ENCODE measurements at places on chromosomes 16 and 17.
A peak's percentile ranks its signal among the peaks of the same experiment; 100 is the strongest.

- no peak for DNase-seq
These were observed 73.4 kb downstream of the WSB1 start for GRCh38 chr17:27367121-27367981.

GRCh38 chr16:77812856-77813500 is 24.6 kb downstream of the VAT1L start:
- DNase-seq: no peak

- DNase-seq: no peak
These were observed 10.0 kb downstream of the GGA2 start for GRCh38 chr16:23500212-23500861.

GRCh38 chr17:21168555-21168865 is 41.7 kb downstream of the DHRS7B start:
- no peak for DNase-seq

- DNase-seq: no peak
These were observed 44.7 kb downstream of the IL21R start for GRCh38 chr16:27446721-27447120.

- no peak for DNase-seq
These were observed 19.5 kb downstream of the ATP2A3 start for GRCh38 chr17:3944485-3945388.

GRCh38 chr16:68073902-68074760 is 11.0 kb upstream of the NFATC3 start:
- no peak for DNase-seq

DNA sequence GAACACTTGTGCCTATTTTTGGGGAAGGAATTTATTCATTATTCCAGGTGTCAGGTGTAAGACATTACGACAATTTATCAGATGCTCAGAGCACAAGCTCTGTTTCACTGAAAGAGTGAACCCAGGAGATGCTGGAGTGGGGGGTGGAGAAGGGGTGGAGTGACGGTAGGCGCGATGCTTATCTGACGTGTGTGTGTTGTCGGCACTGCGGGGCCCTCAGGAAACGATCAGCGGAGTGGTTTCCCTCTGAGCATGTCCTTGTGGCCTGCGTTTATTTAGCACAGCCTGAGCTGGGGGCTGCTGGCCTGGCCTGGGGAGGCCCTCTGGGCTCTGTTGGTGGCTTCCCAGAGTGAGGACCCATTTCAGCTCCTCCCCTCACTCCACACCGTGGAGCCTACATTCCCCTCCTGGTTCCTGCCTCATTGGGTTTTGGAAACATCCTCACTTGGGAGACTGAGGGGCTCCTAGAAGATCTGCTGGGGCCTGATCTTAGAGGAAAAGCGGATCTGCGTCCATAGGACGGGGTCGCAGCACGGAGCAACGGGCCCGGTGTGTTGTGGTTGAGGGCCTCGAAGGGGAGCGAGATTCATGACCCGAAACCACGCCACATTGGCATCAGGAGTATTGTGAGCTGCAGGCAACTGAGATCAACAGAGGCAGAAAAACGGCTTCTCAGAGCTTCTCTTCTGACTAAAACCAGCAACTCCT is 19.0 kb upstream of the GNG13 start:
- no peak for DNase-seq

- peak; percentile 66 for DNase-seq
These were observed 23.6 kb downstream of the SEZ6 start for GRCh38 chr17:28982131-28982793.

DNA sequence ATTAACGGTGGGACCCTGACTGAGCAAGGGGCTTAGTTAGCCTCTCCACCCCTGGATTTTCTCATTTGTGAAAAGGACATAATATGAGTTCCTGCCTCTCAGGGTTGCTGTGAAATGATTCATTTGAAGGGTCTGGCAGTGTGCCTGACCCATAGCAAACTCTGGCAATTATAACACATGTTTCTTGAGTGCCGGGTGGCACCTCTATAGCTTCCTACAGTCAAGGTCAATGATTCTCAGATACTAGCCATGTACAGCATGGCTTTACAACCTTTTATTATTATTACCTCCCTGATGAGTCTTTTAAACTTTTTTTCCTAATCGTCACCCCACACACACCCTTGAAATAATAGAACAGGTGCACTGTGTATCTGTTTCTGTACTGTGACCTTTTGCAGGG is 42.1 kb downstream of the TMEM114 start:
- no peak for DNase-seq

DNA sequence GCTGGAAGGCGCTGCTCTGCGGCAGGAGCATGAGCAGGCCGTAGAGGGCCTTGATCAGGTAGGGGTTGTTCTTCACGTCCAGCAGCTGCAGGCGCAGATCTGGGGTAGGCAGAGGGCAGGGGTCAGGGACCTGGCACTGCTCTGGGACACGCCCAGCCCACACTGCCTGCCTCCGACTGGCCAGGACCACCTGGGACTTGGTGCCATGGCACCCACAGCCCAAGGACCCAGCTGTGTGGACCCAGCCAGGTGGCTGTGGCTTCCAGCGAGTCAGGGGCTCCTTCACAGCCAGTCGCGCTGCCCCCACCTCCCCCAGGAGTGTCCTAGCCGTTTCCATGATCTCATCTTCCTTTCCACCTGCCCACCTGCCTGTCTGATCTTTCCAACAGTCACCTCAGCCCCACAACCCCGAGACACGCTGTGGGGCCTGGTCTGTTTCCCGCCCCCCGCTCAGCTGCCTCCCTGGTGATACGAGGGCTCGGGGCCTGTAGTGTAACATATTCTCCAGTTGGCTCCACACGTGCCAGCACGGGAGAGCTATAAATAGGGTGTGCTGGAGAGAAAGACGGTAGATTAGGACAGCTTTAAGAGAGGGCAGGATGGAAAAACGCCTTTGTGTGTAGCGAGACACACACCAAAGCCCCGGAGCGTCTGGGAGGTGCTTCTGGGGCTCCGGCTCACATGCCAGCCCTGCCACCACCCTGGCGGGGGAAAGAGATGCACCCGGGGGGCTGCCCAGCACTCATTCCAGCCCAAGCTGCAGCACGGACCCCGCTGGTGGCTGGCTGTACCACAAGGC is 7.2 kb upstream of the MTSS2 start:
- no peak for DNase-seq

DNA sequence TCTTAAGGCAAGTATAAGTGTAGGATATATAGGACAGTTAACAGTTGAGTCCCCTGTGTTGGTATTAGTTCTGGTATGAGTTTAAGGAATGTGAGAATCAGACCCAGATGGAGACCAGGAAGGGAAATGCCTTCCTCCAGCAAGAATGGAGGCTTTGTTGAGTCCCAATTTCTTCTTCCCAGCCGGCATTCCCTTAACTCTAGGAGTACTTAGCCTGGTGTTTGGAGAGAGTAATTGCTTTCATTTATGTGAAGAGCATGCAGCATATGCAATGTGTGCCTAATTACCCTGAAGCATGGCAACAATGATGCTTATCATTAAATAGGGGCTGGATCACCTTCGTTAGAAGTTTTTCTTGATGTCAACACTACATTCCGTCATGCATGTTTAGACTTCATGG is 225.9 kb upstream of the XYLT1 start:
- DNase-seq: no peak

DNA sequence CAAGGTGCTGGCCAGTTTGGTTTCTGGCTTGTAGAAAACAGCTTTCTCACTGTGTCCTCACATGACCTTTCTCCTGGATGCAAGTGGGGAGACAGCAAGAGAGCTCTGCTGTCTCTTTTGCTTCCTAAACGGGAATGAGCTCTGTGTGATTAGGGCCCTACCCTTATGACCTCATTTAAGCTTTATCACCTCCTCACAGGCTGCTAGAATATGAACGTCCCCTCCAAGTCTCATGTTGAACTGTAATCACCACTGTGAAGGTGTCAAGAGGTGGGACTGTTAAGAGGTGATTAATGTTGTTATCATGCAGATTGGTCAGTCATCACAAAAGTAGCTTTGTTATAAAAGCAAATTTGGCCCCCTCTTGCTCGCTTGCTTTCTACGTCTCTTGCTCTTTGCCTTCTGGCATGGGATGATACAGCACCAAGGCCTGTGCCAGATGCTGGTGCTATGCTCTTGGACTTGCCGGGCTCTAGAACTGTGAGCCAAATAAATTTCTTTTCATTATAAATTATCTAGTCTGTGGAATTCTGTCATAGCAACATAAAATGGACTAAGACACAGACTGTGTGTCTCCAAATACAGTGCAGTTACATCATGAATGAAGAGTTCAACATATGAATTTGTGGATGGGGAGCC is 14.8 kb upstream of the POLR3E start:
- DNase-seq: no peak

DNA sequence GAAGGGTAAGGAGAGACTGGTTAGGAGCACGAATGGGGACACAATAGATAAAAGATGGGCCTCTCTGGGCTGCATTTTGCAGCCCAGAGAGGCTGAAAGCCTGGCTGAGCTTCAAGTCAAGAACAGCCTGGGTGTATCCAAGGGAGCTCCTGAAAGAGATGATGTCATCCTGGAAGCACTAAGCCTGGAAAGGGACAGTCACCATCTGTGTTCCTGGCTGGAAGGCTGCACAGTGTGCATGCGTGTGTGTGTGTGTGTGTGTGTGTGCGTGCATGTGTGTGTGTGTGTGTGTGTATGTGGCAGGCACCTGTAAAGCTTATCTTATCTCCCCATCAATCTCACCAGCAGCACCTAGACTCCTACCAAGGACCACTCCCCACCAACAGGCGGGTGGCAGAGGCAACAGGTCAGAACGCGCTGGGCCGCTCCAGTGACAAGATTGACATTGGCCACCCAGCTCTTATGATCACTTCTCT is 44.1 kb downstream of the COG7 start:
- no peak for DNase-seq

DNA sequence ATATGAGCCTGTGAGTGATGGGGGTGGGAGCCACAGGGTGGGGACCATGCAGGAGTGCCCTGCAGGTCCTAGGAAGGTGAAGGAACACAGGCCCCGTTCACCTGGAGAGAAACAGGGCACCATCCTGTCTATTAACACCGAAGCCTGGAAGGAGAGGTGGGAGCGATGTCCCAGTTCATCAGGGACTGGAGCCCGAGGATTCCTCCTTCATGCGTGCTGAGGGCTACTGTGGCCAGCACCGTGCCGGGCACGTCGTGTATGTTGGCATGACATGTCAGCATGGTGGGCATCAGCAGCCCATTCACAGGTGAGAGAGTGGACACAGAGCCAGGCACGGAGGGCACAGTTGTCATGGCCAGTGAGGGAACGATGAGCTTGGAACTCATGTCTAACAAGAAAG is 1.4 kb downstream of the WFIKKN2 start:
- no peak for DNase-seq

DNA sequence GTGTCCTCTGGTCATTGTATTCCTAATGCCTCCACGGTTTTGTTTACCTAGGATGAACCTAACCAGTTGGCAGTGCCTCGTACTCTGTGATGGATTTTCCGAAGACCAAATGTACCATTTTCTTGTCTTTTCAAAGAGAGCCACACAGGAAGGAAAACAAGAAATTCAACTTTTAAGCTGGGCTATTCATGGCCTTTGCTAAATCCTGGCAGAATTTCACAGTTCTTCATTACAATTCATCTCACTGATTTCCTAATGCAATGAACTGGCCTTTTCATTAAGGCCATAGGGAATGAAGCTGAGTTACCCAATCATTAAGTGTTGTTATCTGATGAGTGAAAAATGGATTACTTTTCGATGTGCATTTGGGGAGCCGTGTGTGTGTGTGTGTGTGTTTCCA is 7.9 kb upstream of the KCNJ16 start:
- no peak for DNase-seq

- DNase-seq: no peak
These were observed 204.2 kb downstream of the PRKCA start for GRCh38 chr17:66506641-66507040.

- no peak for DNase-seq
These were observed 132.6 kb upstream of the NOL11 start for GRCh38 chr17:67585077-67585602.

DNA sequence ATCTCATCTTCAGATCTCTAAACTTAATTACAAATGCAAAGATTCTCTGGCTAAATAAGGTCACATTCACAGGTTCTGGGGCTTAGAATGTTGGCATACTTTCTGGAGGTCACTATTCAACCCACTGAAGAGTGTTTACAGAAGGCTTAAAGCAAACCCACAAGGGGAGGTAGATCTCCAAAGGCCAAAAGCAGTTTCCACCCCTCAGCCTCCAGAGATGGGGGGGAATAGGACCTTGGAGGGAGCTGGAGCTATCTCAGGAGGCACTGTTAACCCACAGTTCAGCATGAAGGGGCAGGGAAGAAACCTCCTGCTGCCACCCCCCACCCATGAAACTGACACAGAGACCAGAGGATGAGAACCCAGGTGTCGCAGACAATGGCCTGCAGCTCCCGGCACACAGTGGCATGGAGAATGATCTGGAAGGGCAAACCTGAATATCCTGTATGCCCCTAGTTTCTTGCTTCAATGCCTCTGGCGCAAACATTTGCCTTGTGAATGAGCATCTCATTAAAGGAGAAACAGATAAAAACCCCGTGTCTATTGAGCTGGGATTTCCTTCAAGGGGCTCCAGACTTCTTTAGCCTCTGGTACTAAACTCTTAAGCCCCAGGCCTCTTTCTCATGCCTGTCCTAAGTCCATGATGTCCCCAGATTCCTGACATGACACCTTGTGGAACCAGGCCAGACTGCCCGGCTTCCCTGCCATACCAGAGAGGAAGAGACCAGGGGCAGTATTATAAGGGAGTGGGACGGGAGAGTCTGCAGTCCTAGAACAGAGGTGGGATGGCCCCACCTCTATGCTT is 103.1 kb upstream of the CDH5 start:
- no peak for DNase-seq

- no peak for DNase-seq
These were observed 280.9 kb downstream of the RBFOX1 start for GRCh38 chr16:7613518-7613917.

DNA sequence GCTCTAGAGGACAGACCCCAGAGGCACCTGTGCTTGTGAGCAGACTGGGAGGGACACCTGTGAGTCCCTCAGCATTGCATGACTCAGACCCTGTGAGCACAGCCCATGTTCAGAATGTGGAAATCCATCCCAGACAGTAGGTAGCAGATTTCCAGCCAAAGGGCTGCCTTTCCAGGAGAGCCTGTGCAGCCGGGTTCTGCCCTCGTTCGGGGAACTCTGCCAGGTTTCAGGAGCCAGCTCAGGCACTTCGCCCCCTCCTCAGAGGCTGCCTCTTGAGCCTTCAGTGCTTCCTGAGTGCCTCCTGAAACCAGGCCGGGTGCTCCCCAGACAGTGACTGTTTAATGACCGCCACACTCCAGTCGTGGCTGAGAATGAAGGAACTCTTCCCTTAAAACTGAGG is 23.3 kb upstream of the SDR42E2 start:
- no peak for DNase-seq

DNA sequence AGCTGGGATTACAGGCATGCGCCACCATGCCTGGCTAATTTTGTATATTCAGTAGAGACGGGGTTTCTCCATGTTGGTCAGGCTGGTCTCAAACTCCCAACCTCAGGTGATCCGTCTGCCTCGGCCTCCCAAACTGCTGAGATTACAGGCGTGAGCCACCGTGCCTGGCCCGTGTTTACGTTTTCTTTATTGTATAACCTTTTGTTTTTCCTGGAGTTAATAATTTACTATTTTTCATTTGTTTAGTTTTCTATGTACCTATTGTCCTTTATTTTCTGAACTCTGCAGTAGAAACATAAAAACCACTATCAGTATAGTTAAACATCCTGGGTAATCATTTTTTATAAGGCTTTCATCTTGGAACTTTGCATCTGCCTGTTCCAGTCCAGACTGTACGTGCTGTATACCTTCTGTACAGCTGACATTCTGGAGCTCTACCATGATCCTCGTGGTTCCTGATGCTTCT is 73.6 kb downstream of the PPM1E start:
- no peak for DNase-seq

GRCh38 chr17:16873174-16874035 is 98.5 kb downstream of the TNFRSF13B start:
- DNase-seq: peak; percentile 1

Measured in HL-60 (cell line).